ENCODE measurements at places on chromosomes 6 and 20. TPM values are rescaled to one million over a fixed set of nuclear protein-coding genes. Genes with fewer than 3 reads are reported as not detected.

Gene GRM4
- total RNA-seq: 0.11 TPM

Gene ACTR5
- 8.4 TPM for total RNA-seq

Gene HLA-C
- 660 TPM for total RNA-seq

Gene BMP2
- total RNA-seq: not detected

Gene SAMD10
- total RNA-seq: 25.4 TPM

Gene SYNJ2
- total RNA-seq: 28.6 TPM

Gene ZC3H12D
- 72.2 TPM for total RNA-seq

DNA sequence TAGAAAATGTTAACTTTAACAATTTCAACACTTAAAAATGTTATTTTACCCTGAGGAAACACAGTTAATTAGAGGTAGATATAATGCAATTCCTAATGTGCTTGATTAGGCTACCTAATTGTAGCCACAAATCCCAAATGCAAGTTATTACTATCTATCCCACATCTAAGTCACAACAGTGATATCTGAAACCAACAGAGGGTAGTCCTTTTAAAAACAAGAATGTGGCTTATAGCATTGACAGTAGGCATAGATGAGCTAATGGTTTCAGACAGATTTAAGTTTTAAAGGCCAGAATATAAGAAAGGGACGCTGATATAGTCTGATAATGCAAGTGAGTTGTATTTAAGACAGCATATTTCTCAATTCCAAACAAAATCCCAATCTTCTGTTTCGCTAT is 23.0 kb downstream of the PLN start:
- peaks cover 29% of the 10 kb centered on the region for H3K36me3 ChIP-seq
- peaks cover 15% of the 10 kb centered on the region for H3K4me1 ChIP-seq
- H3K27ac ChIP-seq: no peak overlapping the region
- no peak for DNase-seq
- H3K4me3 ChIP-seq: no peak overlapping the region

- H3K4me3 ChIP-seq: no peak overlapping the region
- no peak overlapping the region for H3K27ac ChIP-seq
- H3K4me1 ChIP-seq: no peaks in the 10 kb centered on the region
- no peaks in the 10 kb centered on the region for H3K36me3 ChIP-seq
- peaks cover 16% of the 10 kb centered on the region for H3K27me3 ChIP-seq
Measured at GRCh38 chr20:48159145-48160008, 374.1 kb upstream of the SULF2 start.

DNA sequence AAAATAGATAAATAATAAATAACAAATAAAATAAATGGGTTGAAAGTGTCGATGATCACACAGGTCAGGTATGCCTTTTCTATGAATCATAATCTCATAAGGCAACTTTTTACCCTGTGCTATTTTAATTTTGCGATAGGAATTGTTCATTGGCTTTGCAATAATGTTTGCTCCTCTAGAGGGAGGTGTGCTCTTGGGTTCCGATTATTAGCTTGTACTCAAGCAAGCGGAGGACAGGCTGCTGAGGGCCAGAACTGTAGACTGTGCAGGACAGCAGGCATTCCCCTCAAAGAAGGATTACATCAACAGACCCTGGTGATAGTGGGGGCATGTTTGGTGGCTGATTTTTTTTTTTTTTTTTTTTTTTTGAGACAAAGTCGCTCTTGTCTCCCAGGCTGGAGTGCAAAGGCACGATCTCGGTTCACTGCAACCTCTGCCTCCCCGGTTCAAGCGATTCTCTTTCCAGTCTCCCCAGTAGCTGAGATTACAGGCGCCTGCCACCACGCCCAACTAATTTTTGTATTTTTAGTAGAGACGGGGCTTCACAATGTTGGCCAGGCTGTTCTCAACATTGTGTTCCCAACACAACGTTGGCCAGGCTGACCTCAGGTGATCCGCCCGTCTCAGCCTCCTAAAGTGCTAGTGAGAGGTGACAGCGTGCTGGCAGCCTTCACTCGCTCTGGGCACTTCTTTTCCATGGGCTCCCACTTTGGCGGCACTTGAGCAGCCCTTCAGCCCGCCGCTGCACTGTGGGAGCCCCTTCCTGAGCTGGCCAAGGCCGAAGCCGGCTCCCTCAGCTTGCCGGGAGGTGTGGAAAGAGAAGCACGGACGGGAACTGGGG is 35.6 kb downstream of the RIOK1 start:
- no peak for DNase-seq
- peaks cover 8% of the 10 kb centered on the region for H3K36me3 ChIP-seq
- no peak overlapping the region for H3K27ac ChIP-seq
- H3K4me1 ChIP-seq: no peaks in the 10 kb centered on the region

DNA sequence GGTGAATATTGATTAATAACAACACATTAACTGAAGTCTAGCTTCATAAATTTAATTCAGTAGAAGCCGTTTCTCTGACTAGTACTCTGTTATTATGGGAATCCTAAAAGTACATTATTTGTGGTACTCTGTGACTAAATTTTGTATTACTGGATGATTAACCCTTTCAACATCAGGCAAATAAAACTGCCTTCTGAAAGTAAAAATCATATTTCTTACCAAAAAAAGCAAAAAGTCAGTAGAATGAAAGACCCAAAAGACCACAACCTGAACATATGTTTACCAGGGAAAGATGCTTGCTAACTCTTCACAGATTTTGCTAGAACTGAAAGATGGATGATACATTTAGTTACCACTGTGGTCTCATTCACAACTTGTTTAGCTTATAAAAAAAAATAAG is 73.2 kb downstream of the AHI1 start:
- no peak for DNase-seq
- no peak overlapping the region for H3K4me3 ChIP-seq
- H3K27me3 ChIP-seq: no peaks in the 10 kb centered on the region
- H3K27ac ChIP-seq: no peak overlapping the region
- peaks cover 2% of the 10 kb centered on the region for H3K36me3 ChIP-seq

DNA sequence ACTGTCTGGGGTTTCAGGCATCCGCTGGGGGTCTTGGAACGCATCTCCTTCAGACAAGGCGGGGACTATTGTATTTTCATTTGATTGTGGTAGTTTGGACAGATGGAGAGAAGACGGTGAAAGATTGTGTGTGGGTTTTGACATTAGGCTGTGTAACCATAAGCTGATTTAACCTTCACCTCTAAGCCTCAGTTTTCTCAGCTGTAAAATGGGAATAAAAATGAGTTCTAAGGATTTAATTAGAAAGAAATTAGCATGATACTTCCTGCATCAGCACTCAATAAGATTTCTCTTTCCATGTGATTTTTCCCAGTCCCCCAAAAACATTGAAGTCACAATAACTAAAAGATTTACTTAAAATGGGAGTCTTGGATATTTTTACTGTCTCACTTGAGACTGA is 78.1 kb downstream of the CBFA2T2 start:
- no peak overlapping the region for H3K4me3 ChIP-seq
- no peak for DNase-seq
- H3K27me3 ChIP-seq: no peaks in the 10 kb centered on the region
- H3K36me3 ChIP-seq: no peaks in the 10 kb centered on the region
- H3K27ac ChIP-seq: no peak overlapping the region

DNA sequence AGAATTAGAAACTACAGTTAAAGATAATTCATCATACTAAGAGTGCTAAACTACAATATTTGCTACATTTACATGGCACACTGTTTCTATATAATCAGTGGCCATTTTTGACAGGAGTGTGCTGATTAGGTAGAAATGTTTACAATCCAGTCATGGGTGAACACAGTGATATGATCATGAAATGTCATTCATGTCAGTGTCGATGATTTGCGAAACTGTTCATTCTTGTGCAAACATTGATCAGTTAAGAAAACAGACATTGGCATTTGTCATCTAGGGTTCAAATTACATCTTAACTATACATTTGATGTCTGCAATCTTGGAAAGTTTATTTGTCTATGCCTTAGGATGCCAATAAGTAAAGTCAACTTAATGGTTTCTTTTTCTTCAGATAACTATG is 474.9 kb downstream of the DOK5 start:
- no peaks in the 10 kb centered on the region for H3K4me1 ChIP-seq
- H3K27me3 ChIP-seq: no peaks in the 10 kb centered on the region
- no peak for DNase-seq

DNA sequence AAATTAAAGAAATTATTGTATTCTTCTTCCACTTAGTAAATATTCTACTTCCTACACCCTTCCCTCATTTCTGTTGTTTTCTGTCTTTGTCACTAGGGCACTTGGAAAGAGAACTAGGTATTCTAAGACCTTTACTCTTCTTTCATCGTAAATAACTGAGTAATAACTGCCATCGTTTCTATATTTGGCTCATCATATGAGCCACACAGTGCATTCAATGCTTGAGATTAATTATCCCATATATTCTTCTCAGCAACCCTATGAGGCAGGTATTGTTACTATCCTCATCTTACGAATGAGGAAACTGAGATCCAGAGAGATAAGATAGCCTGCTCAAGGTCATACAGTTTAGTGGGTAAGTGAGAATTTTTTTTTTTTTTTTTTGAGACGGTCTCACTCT is 38.9 kb downstream of the LRP11 start:
- H3K4me3 ChIP-seq: no peak overlapping the region
- no peak overlapping the region for H3K27ac ChIP-seq
- H3K4me1 ChIP-seq: no peaks in the 10 kb centered on the region
- H3K27me3 ChIP-seq: no peaks in the 10 kb centered on the region
- no peak for DNase-seq

DNA sequence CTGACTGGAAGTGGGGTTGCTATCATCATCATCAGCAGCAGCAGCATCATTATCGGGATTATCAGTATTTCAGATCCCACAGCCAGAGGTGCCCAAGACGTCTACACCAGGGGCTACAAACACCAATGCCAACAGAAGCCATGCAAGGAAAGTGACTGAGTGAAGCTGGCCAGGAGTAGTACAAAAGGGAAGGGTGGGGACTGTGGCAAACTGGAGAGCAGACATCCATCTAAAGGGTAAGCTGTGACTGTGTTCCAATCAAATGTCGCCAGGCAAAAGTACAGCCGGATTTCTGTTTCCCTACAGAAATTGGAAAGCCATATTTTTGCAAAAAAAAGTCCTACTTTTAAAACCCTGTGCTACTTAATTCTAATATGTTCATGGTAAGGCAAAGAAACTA is 50.0 kb downstream of the PREX1 start:
- H3K27ac ChIP-seq: no peak overlapping the region
- H3K27me3 ChIP-seq: no peaks in the 10 kb centered on the region
- no peak for DNase-seq
- peaks cover 30% of the 10 kb centered on the region for H3K4me1 ChIP-seq

DNA sequence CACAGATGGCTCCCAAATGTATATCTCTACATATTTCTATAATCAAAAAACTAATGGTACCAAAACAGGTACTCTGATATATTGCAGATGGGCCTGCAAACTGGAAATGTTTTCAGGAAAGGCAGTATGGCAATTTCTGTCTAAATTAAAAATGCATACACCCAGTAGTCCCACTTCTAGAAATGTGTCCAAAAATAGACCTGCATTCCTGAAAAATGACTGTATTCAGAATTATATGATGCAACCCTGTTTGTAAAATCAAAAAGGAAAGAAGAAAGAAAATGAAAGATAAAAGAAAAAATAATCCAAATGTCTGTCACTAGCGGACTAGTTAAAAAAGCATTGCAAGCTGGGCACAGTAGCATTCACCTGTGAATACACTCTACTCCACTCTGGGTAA is 12.9 kb upstream of the MICB start:
- H3K4me1 ChIP-seq: peaks cover 1% of the 10 kb centered on the region
- no peak for DNase-seq
- no peak overlapping the region for H3K27ac ChIP-seq
- H3K27me3 ChIP-seq: no peaks in the 10 kb centered on the region
- H3K4me3 ChIP-seq: no peak overlapping the region
- H3K36me3 ChIP-seq: no peaks in the 10 kb centered on the region

DNA sequence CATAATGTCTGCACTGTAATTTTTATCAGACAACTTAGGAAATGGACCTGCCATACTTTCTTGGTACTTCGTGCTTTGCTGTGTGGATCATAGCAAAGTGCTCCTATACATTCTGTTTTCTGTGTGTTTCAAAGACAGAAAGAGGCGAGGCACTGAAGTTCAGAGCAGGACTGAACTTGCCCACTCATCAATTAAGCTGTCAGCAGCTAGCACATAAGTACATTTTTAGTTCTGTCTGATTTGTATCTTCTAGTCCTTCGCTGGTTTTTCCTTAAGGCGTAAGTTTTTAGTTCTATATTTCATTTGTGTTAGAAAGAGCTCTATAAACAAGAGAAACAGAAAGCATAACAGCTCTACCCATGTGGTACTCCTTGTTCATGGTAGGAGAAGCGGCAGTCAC is 42.1 kb downstream of the MAP3K4 start:
- H3K4me1 ChIP-seq: peaks cover 50% of the 10 kb centered on the region
- DNase-seq: no peak
- H3K27me3 ChIP-seq: no peaks in the 10 kb centered on the region
- no peak overlapping the region for H3K4me3 ChIP-seq
- H3K27ac ChIP-seq: peak overlapping the region; percentile 60
- H3K36me3 ChIP-seq: peaks cover 27% of the 10 kb centered on the region

DNA sequence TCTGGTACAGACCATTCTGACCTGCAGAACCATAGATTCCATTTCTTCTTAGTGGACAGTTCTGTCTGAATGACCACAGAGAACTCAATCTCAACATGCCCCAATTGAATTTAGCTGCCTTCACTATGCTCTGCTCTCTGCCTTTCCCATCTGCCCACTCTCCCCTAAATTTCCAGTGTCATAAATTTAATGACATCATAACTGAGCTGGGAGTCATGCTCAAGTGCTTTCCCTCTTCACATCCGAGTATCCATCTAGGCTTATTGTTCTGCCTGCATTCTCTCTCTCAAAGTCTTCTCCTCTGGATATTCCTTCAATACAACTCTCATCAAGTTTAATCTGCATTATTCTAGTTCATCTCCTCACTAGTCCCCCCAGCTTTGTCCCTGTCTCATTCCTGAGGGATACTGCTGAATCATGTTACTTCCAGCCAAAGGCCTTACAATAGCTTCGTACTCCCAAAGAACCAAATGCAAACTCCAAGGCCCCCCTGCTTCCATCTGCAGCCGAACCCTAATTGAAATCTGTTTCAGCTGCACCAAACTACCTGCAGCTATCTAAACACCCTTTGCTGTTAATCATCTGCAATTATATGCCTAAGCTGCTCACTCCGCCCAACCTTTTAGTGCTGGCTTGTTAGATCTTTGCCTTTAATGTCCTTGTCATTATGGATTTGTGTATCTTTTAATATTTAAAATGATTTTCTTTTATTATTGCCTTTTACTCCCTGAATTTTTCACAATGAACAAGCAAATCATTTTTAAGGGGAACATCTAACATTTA is 46.1 kb downstream of the SLC35B3 start:
- H3K4me1 ChIP-seq: peaks cover 21% of the 10 kb centered on the region
- no peak for DNase-seq
- no peak overlapping the region for H3K27ac ChIP-seq
- no peaks in the 10 kb centered on the region for H3K36me3 ChIP-seq
- no peak overlapping the region for H3K4me3 ChIP-seq

Data from activated CD4-positive, alpha-beta T cell treated with anti-CD3 and anti-CD28 coated beads for 36 hours (primary cell).